Glutamatergic neuron (in vitro differentiated cells): ENCODE measurements at places on chromosomes 6 and 20.

DNA sequence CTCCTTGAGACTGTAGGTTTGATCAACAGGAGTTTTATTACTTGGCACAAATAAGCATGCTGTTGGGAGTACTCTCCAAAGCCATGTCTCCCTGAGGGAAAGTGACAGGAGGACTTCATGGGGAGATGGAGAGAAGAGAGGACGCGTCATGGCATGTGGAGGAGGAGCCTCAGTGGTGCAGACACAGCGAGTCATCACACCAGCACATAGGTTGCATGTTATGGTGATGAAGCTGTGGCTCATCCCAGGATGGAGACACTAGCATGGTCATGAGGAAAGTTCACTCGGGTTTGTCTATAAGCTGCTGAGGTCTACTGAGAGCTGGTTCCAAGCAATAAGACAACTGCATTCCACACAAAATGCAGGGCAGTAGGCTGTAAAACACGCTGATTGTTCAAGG, 13.2 kb upstream of the SSTR4 start:
- no peak for DNase-seq

- no peak for DNase-seq
These were observed 30.7 kb downstream of the CBLN4 start for GRCh38 chr20:55974491-55975202.

DNA sequence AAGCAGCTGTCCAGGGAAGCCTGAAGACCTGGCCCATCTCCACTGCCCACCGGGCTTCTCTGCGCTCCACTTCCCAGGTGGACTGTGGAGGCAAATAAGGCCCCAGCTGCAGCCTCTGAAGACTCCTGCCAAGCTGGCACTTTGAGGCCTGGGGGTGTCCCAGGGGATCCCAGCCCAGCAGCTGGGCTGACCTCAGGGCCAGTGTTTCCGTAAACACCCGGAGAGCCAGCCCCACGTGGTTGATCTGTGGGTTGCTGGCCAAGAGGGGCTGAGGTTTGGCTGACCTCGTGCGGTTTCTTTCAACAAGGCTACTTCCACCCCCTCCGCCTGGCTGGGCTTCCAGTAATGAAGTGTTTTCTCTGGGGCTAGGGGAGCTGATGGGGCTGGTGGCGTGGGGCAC, 12.4 kb upstream of the CCN5 start:
- peak; percentile 73 for DNase-seq

DNA sequence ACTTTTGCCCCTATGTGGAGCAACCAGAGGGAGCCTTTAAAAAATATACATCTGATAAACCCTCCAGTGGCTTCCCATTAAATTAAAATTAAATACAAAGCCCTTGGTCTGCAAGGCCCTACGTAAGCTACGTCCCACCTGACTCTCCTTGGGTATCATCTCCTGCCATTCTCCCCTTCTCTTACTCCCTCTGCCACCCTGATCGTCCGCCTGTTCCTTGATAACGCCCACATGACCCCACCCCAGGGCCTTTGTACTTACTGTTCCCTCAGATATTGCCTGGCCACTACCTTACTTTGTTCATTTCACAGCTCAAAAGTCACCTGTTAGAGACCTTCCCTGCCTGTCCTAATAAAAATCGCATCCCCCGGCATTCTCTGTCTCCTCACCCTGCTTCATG, 5.4 kb upstream of the NFATC2 start:
- DNase-seq, result no peak

DNA sequence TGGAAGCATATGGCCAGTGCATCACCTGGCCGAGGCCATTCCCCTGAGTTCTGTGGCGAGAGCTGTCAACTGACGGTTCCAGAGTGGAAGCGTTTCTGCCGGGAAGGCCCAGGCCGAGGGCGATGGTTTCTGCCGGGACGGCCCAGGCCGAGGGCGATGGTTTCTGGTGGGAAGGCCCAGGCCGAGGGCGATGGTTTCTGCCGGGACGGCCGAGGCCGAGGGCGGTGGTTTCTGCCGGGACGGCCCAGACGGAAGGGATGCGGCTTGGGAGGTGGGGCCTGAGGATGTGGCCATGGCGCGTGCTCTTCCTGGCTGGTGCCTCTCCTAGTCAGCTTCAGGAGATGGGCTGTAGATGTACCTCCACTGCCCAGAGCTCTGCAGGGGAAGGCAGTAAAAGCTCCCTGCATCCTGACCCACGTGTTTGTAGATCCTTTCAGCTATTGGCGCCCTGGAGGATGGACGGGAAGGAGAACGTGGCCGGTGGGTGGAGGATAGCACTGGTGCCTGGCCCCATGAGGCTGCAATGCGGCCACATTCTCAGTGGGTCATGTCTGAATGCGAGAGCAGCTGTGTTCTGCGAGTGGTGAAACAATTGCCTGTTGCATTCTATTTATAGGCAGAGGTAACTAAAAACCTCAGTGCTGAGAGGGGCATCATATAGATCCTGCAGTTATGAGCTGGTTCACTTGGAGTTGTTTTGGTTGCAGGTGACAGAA, 12.8 kb downstream of the TPD52L2 start:
- no peak for DNase-seq

DNA sequence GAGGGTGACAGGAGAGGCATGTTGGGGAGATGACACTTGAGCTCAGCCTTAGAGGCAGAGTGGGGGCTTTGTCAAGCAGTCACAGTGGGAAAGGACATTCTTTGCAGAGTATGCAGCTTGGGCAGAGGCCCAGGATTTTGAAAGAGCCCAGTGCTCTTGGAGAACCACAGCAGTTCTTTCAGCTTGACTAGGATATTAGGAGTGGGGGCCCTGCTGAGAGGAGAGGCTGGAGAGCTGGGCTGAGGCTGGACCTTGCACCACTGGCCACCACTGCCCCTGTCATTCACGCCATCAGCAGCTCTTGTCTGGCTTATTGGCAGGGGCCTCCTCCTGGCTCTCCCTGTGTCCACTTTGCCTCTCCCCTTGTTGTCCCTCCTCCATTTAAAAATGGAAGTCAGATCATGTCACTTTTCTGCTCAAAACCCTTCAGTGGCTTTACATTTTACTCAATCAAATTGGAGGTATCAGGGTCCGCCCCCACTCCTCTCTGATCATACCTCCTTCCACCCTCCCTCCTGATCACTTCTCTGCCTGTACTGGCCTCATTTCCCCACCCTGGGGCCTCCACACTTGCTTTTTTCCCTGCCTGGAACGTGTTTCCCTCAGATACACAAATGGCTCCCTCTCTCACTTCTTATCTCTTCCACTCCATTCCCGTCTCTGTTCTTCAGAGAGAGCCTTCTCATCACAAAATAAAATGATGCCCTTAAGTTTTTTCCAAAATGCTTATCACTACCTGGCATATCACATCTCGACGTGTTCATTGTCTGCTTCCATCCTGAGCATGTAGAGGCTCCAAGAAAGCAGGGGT, 10.5 kb downstream of the MANBAL start:
- DNase-seq, result no peak

- DNase-seq, result no peak
These were observed 187.4 kb upstream of the PROKR2 start for GRCh38 chr20:5504061-5504739.

DNA sequence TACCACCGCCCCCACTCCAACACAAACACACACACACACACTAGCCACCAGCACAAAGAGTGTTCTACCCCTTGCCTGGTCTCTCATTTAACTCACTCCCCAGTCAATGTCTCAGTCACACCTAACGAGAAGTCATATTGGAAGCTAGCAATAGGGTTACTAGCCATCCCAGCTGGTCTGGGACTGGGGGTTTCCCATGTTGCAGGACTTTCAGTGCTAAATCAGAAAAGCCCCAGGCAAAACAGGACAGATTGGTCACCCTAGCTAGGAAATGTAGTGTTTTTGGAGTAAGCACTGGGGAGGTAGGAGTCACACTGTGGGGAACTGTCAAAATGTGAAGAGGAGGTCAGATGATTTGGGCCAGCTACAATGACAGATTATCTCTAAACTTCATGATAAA, 158.1 kb downstream of the UNC5CL start:
- DNase-seq, result no peak

DNA sequence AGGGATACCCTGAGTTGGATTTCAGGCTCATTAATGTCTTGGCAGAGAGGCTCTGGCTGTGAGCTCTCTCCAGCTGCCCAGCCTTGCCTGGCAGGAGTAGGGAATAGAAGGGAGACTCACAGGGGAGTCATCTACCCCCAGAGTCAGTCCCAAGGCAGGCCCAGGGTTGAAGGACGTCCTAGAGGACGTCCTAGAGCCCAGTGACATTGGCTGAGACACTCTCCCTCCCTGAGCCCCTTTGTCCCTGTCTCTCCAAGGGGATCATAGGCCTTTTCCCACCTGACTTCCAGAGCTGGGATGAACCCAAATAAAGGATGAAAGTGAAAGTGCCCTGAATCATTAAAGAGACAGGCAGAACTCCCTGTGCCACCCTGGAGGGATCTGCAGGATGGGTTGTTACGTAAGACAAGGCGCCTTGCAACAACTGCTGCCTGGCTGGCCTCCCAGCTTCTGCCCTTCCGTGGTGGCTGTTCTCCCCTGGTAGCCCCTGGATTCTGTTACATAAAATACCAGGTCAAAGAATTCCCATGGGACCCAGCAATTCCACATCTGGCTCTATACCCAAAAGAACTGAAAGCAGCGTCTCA, 53.6 kb upstream of the SIRPA start:
- DNase-seq, result no peak

GRCh38 chr6:100553243-100553642, 88.5 kb upstream of the SIM1 start:
- no peak for DNase-seq

DNA sequence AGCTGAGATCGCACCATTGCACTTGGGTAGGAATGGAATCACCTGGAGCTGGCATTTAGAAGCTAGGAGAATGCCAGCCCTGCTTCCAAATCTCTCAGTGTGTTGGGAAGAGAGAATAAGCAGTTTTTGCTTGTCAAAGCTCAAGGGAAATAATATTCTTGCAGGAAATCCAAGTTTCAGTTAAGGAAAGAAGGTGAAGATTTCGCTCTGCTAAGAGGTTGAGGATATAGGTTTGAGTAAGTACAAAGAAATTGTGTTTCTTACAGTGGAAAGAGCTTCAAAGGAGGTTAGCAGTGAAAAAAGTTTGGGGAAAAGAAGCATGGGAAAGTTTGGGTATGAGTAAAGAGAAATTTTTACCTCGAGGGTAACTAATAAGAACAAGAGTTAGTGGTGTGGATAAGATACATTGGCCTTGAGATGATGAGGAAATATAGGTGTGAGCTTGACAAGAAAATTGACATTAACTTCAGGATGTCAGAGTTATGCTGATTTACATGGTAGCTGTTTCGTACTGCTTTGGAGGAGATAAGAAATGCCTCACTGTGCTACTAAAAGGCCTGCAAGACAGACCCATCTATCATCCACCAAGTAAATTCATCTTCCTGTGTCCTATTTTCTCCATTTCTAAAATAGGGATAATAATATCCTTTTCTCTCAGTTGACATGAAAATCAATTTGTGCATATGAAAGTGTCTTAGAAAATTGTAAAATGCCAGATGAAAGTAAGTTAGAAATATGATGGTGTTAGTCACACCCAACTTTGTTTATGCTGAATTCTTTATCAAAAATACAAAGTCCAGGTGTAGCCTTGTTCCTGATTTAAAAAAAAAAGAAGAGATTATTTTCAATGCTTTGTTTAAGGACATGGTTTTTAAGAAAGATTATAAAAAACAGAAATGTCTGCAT, 12.8 kb upstream of the HINT3 start:
- no peak for DNase-seq

- no peak for DNase-seq
These were observed 7.9 kb upstream of the FAM210B start for GRCh38 chr20:56350842-56351241.

DNA sequence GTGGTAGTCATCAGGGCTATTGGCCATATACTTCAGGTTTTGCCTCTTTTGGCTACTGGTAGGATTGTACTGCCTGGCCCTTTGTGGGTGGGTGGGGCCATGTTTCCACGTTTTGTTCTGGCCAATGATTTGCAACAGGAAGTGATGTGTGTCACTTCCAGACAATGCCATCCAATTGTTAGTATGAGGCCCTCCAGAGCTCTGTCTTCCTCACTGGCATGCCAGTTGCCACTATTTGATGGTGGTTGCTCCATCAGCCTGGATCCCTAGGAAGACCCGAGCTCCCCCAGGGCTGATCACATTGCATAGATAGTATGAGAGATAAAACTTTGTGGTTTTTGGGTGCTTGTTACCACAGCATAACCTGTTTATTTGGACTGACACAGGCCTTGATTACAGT, 7.7 kb upstream of the LRRN4 start:
- DNase-seq, result no peak

- no peak for DNase-seq
These were observed 45.6 kb downstream of the ADGRF5 start for GRCh38 chr6:46876126-46876525.

- peak; percentile 94 for DNase-seq
These were observed at the start of gene SLC17A5 for GRCh38 chr6:73653571-73654424. Gene SLC17A5 (minus strand): TSS chr6:73653992. CDS start chr6:73653886, 106 bp downstream.

GRCh38 chr20:17491488-17491887, 39.7 kb downstream of the BFSP1 start:
- no peak for DNase-seq

- DNase-seq, result no peak
These were observed 514.0 kb upstream of the BTBD3 start for GRCh38 chr20:11403711-11404110.

DNA sequence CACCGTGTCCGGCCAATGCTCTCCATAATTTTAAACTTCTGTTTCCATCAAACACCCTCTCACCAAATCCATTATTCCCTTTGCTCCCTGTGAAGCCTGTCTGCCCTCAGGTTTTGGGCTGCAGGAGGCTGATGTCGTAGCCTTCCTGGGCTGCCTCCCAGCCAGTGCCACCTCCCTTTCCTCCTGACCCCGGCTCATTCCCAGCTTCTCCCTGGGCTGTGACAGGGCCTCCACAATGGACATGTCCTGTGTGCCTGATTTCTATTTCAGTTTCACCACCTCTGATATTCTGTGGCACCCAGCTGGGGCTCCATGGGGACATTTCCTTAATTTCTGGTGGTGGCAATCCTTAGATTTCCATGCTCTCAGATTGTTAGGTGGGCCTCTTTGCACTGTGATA, 28.8 kb downstream of the IL20RA start:
- no peak for DNase-seq

GRCh38 chr6:20952699-20953474, 418.6 kb downstream of the CDKAL1 start:
- DNase-seq, result no peak
